Smooth muscle cell of trachea (primary cell): ENCODE measurements at places on chromosomes 7 and 10. TPM values are rescaled to one million over a fixed set of nuclear protein-coding genes. Genes with fewer than 3 reads are reported as not detected.

PLEKHS1 gene
- total RNA-seq = under 0.01 TPM in 1 of 2 replicates, not detected in the other

TDRD1 gene
- total RNA-seq = 0.29 and 0.50 TPM in 2 replicates

EPHA1 gene
- total RNA-seq = under 0.01 and 0.15 TPM in 2 replicates

GPER1 gene
- total RNA-seq = 4.5 and 4.9 TPM in 2 replicates

MMP21 gene
- total RNA-seq = 0.17 TPM in 1 of 2 replicates, not detected in the other
